Effector memory CD8-positive, alpha-beta T cell (primary cell): ENCODE measurements at places on chromosomes 6 and 20.
A peak's percentile ranks its signal among the peaks of the same experiment; 100 is the strongest.

DNA sequence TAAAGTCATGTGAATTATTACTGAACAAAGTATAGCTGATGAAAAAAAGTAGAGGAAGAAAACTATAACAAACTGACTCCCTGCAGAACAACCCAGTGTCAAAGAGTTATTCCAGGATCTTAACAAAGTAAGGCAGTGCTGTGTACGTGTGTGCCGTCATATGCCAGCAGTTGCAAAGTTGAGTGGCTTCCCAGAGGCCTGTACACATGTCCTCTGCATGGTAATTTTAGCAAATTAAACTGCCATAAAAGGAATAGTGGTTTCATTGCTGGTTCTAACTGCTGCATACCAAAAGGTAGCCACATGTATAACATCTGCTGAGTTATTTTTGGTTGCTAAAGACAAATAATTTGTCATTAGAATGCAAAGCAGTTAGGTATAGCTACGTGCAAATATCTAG, 44.8 kb downstream of the RIPOR2 start:
- no peak for DNase-seq

GRCh38 chr20:1281279-1282057, 15.4 kb downstream of the SNPH start:
- DNase-seq = no peak

DNA sequence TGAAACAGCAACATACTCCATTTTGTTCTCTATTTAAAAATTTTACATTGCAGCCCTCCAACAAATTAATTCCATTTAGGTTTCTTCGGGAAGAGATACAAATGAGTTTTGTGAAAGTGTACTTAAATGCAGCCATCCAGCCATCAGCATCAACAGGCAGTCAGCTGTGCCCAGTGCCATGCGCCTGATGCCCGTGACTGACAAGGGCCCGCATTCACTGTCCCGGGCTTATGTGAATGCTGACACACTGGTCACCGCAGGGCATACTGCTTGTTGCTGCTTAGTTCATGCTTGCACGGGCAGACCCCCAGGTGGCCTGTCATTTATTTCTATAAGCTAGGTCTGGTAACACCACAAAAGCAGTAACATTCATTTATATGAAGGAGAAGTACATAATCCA, 224.9 kb upstream of the QKI start:
- no peak for DNase-seq

GRCh38 chr6:14819840-14820420, 425.9 kb upstream of the JARID2 start:
- no peak for DNase-seq

DNA sequence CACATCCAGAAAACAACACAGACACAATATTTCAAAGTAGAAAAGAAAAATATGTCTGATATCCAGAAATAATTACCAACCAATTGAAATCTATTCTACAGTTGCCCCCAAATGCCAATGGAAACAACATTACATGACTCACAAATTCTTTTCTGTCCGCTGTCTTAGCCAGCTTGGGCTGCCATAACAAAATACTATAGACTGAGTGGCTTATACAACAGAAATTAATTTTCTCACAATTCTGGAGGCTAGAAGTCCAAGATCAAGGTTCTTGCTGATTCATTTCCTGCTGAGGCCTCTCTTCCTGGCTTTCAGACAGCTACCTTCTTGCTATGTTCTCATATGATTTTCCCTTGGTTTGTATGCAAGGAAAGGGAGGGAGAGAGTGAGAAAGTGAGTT, 698.1 kb downstream of the DHX35 start:
- no peak for DNase-seq

GRCh38 chr6:64696053-64696452, 1011.0 kb downstream of the EYS start:
- DNase-seq = no peak

DNA sequence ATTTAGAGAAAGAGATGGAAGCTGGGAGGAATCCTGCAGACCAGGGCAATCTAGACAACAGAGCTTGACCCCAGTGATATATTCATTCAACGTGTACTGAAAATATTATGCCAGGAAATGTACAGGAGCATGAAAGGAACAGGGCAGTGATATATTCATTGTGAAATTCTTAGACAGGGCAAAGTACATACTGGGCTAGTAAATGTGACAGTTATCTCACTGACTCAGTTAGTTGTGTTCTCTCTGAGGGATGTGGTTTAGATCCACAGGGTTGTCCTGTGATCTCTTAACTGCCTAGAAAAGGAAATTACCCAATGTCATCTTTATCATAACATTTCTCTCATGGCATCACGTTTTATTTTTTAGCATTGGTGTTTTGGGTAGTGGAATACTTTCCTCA, 891.3 kb downstream of the EYS start:
- no peak for DNase-seq

DNA sequence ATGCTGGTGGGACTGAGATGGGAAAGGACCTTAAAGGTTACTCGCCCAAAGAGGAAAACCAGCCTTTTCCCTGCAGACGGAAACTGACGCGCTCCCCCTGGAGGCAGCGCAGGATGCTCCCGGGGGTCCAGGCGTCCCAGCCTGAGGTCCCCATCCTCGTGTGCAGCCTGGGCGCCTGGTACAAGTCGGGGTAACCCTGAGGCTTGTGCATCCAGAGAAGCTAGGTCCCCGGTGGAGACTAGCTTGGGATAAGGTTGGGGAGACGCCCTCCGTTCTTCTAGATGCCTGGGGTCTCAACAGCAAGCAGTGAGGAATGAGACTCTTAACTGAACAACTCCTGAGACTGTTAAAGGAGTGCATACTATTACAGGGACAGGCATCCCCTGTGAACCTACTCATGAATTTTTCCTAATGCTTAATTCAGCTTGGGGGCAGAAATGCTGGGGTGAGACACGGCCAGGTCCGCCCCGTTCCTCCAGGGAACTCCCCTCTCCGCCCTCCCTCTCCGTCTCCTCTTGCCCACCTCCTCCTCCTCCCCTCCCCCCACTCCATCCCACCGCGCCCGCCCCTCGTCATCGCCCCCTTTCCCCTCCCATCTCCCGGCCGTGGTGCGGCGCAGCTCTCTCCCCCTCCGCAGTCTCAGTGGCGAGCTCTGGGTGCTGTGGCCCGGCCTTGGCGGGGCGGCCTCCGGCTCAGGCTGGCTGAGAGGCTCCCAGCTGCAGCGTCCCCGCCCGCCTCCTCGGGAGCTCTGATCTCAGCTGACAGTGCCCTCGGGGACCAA, at the start of gene PRSS35:
Gene PRSS35 (plus strand): TSS at position 634 of the 781 bp plus-strand sequence. CDS start 10,908 bp downstream, outside the sequence.
- DNase-seq = peak; percentile 4

GRCh38 chr6:158548418-158549161, 11.3 kb upstream of the TMEM181 start:
- no peak for DNase-seq

GRCh38 chr6:10424040-10424439, 9.2 kb upstream of the TFAP2A start:
- DNase-seq = no peak

- no peak for DNase-seq
Observed at GRCh38 chr20:41018153-41018552, 10.5 kb upstream of the TOP1 start.

- DNase-seq = no peak
Observed at GRCh38 chr20:50683570-50683969, 7.8 kb downstream of the RIPOR3 start.

DNA sequence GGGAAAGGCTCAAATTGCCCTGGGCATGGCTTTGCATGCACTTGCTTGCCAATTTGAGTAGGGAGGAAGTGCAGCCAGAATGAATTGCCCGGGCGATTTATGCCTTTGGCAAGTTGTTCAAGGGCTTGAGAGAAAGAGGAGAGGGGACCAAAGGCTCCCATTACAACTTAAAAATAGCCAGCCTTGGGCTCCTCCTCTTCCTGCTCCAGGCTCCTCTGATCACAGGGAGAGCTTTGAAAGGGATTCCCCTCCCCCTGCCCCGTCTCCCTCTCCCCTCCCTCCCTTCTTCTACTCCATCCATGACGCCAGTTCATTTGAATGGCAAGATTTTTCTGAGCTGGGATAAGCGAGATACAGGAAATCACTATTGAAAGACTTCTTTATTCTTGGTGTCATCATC, 304.9 kb upstream of the JAG1 start:
- no peak for DNase-seq

DNA sequence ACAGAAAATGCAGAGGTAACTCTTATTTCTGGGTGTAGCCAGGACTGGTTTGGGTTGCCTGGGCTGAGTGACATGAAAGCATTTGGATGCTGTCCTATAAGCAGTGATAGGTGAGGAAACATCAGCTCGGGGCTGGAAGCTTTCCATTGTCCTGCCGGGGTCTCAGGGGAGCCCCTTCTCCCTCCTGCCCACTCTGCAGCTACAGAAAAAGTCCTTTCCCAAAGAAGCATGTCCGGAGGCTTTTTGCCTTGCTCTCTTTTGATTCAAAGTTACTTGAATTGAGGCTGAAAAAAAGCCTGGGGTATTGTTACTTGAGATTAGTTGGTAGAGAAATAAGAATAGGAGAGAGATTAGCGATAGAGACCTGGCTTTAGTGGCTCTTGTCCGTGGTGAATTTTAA, 90.7 kb upstream of the ZNFX1 start:
- DNase-seq = no peak

- no peak for DNase-seq
Observed at GRCh38 chr6:6583836-6584235, 4.7 kb upstream of the LY86 start.

DNA sequence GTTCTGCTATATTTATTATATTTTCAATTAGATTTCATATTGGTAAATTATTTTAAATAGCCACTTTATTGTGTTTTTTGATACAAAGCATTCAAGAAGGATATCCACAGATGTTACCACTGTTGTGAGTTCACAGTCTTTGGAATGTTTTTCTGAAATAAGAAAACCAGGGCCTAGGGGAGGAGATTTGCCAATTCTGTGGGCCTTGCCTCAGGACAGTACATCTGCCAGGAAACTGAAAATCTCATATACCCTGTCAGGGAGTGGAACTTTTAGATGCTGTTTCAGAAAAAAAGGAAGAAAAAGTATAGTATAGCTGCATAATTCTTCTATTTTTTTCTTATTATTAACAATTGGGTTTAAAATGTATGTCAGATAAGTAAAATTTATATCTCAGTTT, 995.9 kb upstream of the ADGRB3 start:
- DNase-seq = no peak

- no peak for DNase-seq
Observed at GRCh38 chr6:145498425-145498824, 236.9 kb downstream of the EPM2A start.

GRCh38 chr6:161424421-161424820, 150.6 kb upstream of the AGPAT4 start:
- no peak for DNase-seq

GRCh38 chr6:116254297-116255056, 602 bp upstream of the TSPYL4 start:
- DNase-seq = no peak
